ENCODE measurements at places on chromosomes 12 and 14.

GRCh38 chr12:11882301-11883019 is 188.3 kb upstream of the BCL2L14 start:
- no peak for DNase-seq

GRCh38 chr14:102182190-102182589 is 42.5 kb downstream of the WDR20 start:
- no peak for DNase-seq

DNA sequence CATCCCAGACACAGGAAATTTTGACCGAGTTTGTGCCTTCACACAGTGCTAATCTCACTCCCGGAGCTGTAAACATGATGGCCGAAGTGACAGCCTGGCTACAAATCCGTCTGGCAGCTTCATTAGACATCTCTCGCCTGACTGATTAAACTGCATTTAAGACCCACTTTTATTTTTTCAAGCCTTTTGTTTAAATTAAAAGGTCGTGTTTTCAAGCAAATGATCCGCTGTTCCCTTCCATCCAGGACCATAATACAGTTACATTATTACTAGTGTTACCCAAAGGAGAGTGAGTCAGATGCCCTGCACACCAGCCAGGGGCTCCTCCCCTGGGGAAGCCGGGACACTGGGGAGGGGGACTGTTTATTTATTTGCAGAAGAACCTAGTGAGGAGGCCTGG is 200.2 kb downstream of the EXOC5 start:
- no peak for DNase-seq

DNA sequence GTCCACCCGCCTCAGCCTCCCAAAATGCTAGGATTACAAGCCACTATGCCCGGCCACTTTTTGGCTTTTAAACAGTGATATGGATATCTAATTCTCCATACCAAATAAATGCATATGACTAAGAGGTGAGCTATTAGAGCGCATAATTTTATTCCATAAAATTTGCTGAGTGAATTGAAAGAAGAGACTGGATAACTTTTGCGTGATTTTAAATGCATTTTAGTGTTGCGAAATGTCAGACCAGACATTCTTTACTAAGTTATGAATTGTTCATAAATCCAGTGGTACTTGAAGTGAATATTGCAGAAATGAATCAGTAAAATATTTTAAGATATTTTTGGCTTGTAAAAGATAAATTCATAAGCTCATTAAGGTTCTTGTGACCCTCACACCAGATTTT is 50.9 kb upstream of the DIP2B start:
- DNase-seq: no peak

GRCh38 chr12:57552835-57553313 is 3.0 kb downstream of the KIF5A start:
- DNase-seq: peak; percentile 26

- no peak for DNase-seq
Measured at GRCh38 chr12:119157978-119158377, 20.8 kb upstream of the HSPB8 start.

- DNase-seq: no peak
Measured at GRCh38 chr14:104396682-104397470, 182.7 kb upstream of the C14orf180 start.

DNA sequence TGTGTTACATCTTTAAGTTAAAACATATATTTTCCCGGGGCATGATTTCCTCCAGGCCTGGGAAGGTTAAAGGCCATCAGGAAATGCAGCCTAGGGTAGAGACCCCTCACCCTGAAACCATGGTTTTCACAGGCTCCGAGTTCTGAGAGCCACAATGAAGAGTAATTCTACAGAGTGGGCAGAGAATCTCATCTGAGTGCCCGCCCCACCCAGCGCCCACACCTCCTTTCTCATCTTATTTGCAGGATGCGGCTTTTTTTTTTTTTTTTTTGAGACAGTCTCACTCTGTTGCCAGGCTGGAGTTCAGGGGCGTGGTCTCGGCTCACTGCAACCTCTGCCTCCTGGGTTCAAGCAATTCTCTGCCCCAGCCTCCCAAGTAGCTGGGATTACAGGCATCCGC is 170.7 kb downstream of the FOXN3 start:
- no peak for DNase-seq

DNA sequence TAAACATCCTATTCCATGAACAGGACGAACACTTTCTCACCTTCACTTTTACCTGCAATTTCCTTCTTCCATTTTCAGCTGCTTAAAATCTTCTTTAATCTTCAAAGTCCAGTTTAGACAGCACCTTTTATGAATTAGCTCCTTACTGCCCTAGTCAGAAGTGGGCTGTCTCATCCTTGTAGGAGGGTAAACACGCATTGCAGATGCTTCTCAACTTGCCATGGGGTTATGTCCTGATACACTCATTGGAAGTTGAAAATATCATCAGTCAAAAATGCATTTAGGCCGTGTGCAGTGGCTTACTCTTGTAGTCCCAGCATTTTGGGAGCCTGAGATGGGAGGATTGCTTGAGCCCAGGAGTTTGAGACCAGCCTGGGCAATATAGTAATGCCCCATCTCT is 35.2 kb downstream of the HMGA2 start:
- no peak for DNase-seq

GRCh38 chr12:106582641-106583230 is at the start of gene RFX4:
TSS of gene RFX4 (plus strand) at chr12:106583004. CDS start at chr12:106583321, 317 bp downstream.
- peak; percentile 2 for DNase-seq

GRCh38 chr14:48575772-48576171 is 900.4 kb upstream of the MDGA2 start:
- DNase-seq: no peak

GRCh38 chr14:53929871-53930715 is 26.5 kb downstream of the BMP4 start:
- no peak for DNase-seq

- DNase-seq: no peak
Measured at GRCh38 chr14:76271041-76271755, 104.7 kb upstream of the ESRRB start.

Data from NCI-H526 treated with DMSO at 0.1 percent for 48 hours (cell line).